NCI-H524 (cell line): ENCODE measurements at places on chromosomes 6 and 20.

- no peak for DNase-seq
Measured at GRCh38 chr20:46458866-46459750, 52.7 kb upstream of the ELMO2 start.

GRCh38 chr20:41347523-41348429, 7.2 kb downstream of the LPIN3 start:
- DNase-seq: no peak

DNA sequence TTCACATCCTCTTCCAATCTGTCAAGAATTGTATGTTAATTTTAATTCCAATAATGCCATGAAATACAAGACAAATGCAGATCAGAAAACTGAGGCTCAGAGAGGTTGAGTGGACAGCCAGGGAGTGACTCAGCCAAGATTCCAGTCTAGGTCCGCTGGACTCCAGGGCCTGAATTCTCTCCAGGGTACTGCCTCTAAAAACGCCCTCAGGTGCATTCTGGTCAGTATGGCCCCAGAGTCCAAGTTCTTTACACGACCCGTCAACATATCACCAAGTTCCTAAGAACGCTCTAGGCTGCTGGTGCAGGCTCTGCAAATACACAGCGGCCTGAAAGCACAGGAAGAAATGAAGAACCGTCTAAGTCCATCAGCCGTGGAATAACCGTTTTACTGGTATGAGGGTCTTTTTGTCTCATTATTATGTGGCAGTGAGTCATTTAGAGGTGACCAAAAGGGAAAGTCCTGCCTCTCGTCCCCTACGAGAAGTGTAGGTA, 709 bp upstream of the ASXL1 start:
- DNase-seq: peak; percentile 66

DNA sequence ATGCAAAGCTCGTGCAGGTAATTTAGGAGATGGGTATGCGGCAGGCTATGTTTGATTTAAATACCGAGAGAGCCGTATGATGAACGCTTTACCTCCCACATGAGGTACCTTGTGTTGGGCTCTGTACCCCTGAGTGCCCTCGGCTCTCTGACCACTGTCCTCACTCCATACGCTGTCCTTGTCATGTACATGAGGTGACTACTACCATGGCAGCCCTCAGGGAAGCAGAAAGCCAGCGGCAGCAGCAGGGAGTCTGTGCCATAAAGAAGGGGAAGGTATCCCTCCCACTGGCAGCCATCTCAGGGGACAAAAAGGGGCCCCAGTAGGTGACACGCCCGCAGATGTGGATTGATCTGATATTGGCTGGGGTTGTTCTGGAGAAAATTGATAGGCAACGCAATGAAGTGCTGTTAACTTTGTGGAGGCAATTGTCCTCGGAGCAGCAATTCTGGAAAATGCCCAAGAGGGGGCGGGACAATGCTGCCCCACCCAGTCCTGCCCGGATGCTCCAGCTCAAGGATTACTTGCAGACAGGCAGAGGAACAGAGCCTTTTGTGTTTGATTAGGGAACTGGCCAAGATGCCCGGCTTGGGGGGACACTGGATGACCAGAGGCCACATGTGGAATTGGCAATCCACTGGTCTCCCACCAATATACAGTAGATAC, 38.0 kb upstream of the HSF2 start:
- DNase-seq: no peak

DNA sequence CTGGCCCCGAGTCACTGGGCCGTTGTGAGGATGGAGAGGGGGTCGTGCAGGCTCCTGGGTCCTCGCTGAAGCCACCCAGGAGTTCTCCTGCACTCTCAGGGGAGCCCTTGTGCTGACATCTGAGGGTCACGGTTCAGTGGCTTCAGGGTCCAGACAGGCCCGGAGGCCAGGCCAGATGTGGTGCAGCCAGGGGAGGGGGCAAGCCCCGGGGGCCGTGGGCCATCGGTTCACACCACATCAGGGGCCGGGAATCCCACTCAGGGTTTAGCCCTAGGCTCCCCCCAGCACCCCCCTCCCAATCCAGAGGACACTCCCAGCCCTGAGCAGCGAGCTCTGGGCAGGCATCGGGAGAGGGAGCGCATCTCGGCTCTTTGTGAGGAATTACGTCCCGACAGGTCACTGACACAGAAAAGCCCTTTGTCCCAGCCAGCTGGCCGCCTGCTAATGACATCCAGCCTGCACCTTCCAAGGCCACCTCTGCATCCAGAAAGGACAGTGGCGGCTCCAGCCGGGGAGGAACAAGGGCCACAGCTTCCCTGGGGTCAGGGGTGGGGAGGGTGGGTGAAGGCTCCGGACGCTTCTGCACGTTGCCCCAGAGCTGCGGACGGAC, 6.4 kb upstream of the CHRNA4 start:
- DNase-seq: no peak

GRCh38 chr20:44180814-44181213, 6.2 kb downstream of the JPH2 start:
- no peak for DNase-seq

- peak; percentile 60 for DNase-seq
Measured at GRCh38 chr6:25670793-25671513, 18.9 kb downstream of the SCGN start.

- DNase-seq: no peak
Measured at GRCh38 chr6:30113003-30113759, at the start of gene TRIM31. Gene TRIM31 (minus strand): TSS chr6:30113090. CDS start chr6:30112805, 285 bp downstream.

- peak; percentile 68 for DNase-seq
Measured at GRCh38 chr6:89298680-89299465, 16.2 kb downstream of the GABRR2 start.

GRCh38 chr6:115838763-115839401, 221.8 kb downstream of the FRK start:
- DNase-seq: peak; percentile 3

DNA sequence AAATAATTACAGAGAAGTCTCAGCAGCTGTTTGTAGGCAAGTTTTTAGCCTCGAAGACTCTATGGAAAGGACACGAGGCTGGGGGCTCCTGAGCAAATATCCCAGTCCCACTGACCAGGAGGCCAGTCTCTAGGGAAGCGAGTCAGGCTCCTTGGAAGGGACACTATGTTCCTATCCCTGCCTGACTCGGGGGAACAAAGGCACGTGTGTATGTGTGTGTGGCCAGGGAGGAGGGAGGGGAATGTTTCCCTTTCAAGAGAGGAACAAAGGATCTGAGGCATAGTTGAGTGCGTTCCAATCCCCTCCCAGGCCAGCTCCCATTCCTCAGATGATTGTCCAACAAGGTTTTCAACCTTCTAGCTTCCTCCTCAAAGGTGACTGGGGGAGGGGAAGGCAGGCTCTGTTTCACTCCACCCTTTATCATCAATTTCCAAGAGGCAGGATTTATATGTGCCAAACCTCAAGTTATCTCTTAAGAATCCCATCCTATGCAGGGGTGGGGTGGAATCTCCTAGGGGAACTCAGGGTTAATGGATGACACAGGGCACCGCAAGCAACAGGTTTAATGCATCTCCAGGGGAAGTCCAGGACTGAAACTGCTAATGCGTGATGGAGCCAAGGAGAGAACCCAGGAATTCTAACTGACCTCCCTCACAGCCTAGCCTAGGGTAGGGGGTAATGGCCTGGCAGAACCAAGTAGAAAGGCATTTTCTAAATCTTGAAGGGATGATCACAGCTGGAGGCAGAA, 9.9 kb downstream of the BCL2L1 start:
- no peak for DNase-seq

DNA sequence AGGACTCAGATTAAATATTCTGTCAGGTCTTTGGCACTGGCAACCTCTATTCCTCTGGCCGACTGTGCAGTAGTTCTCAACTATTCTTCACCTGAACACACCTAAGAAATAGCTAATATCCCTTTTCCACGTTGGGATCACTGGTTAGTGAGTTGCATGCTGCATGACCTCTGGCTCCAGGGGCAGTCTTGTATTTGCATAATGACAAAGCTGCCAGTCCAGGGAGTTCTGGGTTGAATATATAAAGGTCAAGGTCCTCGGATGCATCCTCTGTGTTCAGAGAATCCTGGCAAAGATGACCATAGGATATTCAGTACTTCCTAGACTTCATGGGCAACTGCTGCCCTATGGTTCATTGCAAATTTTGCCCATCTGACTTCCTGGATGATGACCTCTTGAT, 131.2 kb downstream of the DNAH8 start:
- no peak for DNase-seq

DNA sequence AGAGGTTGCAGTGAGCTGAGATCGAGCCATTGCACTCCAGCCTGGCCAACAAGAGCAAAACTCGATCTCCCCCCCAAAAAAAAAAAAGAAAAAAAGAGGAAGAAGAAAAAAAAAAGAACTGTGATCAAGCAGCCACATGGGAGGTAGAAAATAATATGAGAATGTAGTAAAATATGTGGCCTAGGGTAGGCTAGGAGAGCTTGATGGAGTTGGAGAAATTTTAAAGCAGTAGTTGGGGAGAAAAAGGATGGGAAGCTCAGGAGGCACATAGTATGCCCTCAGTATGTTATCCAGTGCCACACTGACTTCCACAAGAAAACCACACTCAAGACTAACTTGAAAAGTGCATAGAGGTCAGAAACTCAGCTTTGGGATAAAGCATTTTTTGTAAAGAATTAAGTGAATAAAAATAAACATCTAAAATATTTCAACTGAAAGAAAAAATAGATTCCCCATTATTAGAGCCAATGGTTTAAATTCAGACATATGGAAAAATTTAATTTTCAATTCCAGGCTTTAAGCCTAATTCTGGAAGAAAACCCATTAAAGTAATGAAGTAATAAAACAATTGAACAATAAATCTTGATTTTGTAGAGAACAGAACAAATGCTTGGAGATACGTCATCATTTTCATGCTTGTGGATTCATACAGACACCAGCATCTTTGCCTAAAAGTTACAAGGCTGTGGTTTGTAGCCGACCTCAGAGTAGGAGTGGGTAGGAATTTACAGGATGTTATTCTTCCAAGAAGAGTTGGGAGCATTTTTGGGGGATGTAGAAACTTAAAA, 34.7 kb downstream of the PLEKHG1 start:
- DNase-seq: no peak

GRCh38 chr6:166715065-166715464, 88.0 kb upstream of the RPS6KA2 start:
- no peak for DNase-seq

DNA sequence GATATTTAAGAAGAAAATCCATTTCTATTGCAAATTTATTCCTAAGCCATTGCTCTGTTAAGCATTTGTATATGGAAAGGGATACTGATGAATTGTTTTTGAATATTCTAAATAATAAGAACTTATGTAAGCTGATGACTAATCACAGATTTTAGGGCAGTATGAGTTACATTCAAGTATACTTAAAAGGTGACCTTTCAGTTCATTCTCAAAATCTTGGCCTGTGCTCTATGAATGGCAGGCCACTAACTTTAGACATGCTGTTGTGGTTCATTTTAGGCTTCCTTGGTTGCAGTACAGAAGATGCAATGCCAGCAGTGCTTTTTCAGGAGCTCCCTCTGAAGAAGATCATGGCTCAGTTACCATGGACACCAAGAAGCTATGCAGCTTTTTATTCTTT, 380.4 kb downstream of the CENPW start:
- DNase-seq: no peak

DNA sequence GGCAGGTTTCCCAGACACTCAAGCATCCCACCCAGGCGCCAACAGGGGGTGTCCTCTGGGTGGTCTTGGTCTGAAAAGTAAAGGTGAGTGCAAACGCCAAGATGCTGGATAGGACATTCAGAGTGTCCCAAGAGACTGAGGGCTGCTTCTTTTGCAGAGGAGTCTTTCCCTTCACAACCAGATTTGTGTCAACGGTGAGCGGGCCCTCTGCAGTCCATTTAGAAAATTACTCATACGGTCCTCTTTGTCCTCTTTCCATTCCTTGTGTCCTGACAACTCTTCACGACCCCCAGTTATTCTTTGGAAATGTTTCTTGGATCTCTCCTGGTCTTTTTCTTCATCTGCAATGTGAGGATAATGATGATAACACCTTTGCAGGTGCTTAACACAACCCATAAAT, 257.8 kb downstream of the CDC5L start:
- DNase-seq: no peak

- no peak for DNase-seq
Measured at GRCh38 chr20:50534567-50534966, 24.4 kb downstream of the PTPN1 start.

- peak; percentile 65 for DNase-seq
Measured at GRCh38 chr6:73394577-73395354, at the start of gene DDX43. Gene DDX43 (plus strand): TSS chr6:73394828. CDS start chr6:73394906, 78 bp downstream.

GRCh38 chr6:42100029-42100901, 42.2 kb downstream of the C6orf132 start:
- DNase-seq: no peak

- DNase-seq: peak; percentile 64
Measured at GRCh38 chr20:47586649-47587294, 85.1 kb downstream of the NCOA3 start.

- DNase-seq: no peak
Measured at GRCh38 chr20:47314647-47315338, 41.7 kb downstream of the ZMYND8 start.

DNA sequence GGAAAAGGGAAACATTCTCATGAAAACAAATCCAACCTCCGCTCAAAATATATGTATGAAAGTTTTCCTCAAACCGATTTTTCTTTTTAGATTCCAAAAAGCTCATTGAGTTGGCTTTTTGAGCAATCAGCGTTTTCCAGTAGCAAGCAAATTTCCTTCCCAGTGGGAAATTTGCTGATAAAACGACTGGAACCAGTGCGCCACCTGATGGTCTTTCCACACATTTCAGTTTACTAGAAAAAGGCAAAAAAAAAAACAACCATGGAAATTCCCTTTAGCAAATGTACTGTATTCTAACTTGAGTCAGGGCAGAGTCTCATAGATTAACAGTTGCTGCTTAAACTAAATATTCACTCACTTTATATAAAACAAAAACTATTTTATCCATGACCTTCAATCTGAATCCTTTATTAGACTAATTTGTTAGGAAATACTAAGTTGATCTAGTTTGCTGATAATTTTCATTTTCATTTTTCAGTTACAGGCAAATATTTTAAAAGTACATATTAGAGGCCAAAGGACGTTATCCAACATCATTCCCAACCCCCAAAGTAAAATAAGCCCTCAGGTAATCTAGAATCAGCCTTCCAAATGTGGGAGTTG, 271.5 kb downstream of the FOXA2 start:
- DNase-seq: peak; percentile 23

- no peak for DNase-seq
Measured at GRCh38 chr20:38804221-38804620, 1.3 kb upstream of the PPP1R16B start.

- DNase-seq: no peak
Measured at GRCh38 chr6:101086473-101086872, 205.3 kb upstream of the ASCC3 start.

- peak; percentile 13 for DNase-seq
Measured at GRCh38 chr20:50980851-50981713, 22.5 kb downstream of the MOCS3 start.

- DNase-seq: no peak
Measured at GRCh38 chr6:157268396-157268795, 54.9 kb downstream of the TMEM242 start.

DNA sequence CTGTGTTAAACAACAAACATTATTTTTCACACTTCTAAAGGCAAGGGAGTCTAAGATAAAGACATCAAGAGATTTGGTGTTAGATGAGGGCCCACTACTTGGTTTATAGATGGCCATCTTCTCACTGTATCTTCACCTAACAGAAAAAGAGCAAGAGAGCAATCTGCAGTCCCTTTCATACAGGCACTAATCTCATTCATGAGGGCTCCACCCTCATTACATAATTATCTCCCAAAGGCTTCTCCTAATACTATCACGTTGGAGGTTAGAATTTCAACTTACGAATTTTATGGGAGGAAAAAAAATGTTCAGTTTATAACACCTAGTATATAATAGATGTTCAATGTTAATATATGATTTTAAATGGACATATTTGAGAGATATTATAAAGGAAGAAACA, 45.6 kb downstream of the HDAC2 start:
- DNase-seq: no peak
